Omental fat pad (tissue), 4 donors: ENCODE measurements at places on chromosomes 6 and 20.

DNA sequence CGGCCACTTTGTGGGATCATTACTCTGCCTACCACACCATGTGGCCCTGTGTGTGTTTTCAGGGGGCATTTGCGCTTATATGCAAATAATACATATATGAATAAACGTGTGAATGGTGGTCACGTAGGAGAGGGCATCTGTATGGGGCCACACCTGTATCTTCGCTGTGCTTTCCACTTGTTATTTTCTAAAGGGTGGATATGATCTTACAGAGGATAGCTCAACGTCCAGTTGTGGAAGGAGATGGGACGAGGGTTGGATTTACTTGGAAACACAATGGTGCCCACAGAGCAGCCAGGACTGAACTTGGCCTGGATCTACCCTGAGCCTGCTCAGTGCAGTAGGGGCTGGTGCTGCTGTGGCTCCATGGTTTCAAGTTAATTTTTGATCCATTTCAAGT is 93.3 kb downstream of the YTHDF1 start:
- no peak for DNase-seq

DNA sequence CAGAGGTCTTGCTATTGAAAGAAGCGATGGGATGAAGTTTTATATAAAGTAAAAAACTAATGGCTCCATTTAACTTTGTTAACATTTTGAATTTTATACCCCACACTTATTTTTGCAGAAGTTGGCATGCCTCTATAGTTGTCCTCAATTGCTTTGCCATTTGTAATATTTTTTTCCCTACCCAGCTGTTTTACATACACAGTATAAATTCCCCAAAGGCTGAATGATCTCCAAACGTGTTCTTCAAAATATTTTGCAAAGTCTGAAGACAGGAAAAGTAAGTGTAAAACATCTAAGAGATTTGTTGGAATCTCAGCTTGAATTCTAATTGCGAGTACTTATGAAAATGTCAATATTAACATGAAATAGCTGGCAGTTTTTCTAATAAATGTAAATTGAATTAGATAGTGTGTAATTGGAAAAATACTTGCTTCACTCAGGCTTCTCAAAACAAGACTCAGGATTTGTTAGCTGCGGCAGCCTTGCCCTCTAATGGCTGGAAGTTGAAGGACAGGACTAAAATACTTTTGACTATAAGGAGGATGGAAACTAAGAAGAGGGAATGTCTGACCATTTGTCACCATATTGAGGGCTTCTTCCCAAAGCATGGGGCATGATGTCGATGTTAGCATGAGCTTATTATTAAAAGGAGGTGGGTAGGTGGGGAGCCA is 226.8 kb downstream of the UST start:
- no peak for DNase-seq

GRCh38 chr6:43634702-43635303 is 837 bp upstream of the MAD2L1BP start:
- no peak for DNase-seq

DNA sequence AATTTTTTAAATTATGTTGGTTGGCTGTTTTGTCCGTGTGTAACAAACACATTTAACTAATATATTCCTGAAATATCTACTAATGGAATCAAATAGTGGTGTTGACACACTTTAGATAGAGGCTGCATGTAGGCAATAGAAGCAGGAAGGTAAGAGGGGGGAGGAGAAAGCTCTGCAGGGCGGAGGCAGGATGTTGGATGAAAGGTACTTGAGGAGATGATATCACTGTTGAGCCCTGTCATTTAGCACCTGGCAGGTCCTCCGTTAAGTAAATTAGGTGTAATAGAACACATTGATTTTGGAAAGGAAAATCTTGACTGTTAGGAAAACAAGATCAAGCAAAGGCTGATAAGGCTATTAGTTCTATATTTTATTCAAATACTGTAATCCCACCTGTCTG is 618.7 kb downstream of the PKHD1 start:
- no peak for DNase-seq

GRCh38 chr6:72861935-72862432 is 240.1 kb downstream of the KCNQ5 start:
- DNase-seq = no peak

DNA sequence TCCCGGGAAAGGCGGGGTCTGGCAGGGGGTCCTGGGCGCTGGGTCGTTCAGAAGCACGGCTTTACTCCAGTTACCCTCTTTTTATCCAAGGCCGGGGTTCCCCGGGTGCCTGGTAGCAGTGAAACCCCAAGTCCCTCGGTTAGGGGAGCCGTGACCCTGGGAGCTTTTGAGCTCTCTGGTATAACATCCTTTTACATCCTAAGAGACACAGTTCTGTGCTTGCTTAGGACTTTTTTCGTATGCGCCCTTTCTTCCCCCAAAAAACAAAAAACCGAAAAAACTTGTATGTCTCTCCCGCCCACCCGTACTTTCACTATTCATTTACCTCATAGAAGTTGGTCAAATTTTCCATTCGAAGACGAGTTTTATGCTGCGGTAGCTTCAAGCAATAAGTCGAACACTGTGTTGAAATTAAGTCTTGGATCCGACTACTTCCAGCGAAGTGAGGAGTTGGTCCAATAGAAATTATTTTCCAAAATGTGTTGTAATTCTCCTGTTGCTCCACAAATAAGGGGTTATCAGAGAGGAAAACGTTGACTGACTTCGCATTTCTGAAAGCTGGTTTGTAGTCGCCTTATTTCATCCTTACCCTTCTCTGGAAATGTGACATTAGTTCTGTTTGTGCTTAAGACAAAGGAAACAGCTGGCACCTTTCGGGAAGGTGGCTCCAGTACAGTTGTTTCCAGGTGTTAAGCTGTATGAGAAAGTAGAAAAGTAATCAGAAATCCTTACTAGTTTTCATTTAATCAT is 816 bp upstream of the MAN1A1 start:
- no peak for DNase-seq

DNA sequence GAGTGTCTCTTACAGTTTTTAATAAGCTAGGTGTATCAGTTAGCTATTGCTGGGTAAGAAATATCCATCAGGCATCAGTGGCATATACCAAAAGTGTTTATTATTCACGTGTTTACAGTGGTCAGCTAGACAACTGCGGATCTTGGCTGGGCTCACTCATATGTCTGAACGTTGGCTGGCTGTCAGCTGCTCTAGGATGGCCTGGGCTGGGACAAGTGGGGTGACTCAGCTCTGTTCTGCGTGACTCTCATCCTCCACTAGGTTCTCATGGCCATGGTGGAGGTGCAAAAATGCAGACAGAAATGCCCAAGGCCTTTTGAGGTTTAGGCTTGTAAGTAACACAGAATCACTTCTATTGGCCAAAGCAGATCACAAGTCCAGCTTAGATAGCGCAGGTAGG is 22.0 kb downstream of the ZNF341 start:
- DNase-seq = no peak

DNA sequence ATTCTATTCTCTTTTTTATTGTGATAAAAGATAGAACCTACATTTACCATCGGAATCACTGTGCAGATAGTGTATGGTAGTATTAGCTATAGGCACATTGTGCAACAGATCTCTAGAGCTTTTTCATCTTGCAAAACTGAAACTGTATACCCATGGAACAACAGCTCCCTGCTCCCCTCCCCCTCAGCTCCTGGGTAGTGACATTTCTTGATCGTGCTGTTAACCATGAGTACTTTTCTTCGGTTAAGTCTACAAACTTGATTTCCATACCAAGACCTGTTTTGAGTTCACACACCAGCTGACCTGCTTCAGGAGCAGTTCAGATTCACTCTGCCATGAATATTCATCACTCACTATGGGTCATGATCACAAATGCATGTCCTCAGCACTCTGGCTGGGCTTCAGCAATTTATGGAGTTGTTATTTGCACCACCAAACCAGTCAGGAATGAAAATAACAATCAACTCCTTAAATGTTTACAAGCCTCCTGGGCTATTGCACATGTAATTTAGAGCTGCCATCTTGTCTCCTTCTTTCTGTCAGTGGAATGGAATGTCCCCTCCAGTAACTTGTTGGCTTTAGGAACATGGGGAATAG is 32.8 kb downstream of the PRDM1 start:
- DNase-seq = no peak

DNA sequence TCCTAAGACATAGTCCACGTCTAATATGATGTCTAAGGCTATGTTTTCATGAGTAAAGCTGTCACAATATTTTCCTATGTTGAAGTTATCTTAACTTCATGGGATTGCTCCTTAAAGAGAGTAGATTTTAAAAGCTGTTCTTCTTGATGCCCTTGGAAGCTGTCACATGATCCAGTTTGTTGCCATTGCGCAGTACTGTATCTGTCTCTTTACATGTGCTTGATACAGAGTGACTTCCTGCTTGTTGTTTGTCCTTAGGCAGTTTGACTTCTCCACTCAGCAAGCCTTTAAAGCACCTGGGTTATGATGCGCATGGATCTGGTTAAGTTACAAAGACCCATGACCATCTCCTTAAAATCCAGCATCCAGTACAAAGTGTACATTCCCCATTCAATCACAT is 85.4 kb downstream of the CDYL start:
- no peak for DNase-seq

DNA sequence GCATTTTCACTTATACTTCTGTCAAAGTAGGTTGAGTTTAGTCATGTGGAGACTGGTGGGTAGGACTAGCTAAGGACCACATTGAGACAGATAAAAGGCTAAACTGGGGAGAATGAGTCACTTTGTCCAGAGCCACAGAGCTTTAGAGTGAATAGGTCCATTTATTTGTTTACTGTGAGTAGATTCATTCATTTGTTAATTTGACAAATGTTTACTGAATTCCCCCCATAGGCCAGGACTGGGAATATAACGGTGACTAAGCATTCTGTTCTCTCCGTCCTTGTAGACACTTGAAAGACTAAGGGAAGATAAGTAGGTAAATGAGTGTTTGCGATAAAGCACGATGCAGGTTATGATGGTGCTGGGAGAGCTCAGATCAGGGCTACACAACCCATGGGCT is 699.7 kb upstream of the ID4 start:
- DNase-seq = no peak

DNA sequence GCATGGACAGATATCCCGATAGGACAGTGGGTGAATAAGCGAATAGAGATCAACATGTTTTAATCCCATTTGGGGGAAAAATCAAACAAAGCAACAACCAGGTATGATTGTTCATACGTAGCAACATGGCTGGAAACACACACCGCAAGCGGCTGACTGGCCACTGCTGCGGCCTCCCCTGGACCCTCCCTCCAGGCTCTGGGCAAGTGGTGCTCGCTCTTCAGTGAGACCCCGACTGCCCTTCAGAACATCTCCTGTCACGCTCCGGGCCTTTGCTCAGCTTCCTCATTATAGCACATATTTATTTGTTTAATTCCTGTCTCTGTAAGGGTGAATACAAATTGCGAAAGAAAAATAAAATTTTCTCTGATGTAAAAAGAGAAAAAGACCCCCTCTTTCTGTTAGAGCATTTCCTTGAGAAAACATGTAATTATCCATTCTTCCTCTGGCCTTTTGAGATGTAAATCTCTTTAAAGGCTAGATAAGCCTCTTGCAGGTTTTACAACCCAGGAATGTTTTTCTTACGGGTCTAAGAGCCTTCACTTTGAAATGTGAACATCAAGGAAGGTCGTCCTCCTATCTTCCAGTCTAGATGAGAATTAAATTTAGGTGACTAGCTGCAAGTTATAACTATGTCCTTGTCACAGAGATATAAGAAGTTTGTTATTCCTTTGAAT is 11.0 kb upstream of the FAM210B start:
- no peak for DNase-seq

DNA sequence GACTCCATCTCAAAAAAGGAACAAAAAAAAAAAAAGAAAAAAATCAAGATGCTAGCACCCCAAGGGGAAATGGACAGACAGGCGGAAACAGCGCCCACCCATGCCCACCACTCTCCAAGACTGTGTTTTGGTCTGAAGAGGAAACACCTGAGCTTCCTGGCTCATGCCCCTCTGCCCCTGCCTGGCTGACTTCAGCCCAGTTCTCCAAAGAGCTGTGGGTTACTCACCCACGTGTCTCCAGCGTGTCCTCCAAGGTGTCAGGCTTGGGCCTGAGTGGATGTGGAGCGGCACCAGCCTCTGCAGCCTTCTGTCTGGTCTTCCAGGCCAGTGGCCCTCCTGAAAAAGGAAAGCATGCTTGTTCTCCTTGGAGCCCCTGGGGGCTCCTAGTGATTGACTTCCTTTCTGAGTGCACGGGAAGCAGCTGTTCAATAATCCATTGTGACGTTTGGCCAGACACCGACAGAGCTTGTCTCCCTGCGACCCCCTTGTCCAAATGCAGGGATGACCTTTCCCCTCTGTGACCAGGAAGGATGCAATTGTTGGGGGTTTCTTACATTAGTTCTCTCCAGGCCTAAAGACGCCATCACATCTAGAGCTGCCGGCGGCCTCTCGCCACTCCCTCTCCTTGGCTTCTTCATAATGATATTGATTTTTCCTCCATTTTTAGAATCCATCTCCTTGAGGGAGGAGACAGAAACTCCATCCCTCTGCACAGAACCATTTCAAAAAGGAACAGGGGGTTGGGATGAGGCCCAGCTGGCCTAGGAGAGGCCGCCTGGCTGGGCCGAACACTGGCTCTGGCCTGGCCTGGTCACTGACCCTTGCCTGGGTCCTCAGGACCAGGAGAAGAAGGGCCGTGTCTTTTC is 58.4 kb downstream of the ADNP start:
- DNase-seq = no peak

DNA sequence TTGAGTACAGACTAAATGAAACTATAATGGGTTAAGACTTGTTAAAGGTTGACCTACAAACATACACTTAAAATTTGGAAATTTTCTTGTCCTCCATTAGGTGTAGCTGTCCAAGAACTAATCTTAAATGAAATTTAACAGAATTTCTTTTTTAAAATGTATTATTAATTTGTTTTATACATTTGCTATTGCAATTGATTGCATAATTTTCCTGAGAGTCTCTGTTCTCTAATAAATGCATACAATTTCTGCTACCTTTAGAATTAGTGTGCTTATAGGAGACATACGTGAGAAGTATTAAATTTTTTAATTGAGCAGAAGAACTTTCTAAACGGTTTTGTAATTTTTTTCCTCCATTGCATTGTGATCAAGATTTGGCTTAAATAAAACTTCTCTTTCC is 1.5 kb downstream of the FAM135A start:
- no peak for DNase-seq

- no peak for DNase-seq
Measured at GRCh38 chr20:1083431-1084080, 34.8 kb upstream of the PSMF1 start.

- no peak for DNase-seq
Measured at GRCh38 chr6:228881-229651, 63.2 kb upstream of the DUSP22 start.

- peak; percentile 55 for DNase-seq
Measured at GRCh38 chr6:148464319-148465010, 121.8 kb downstream of the SASH1 start.

DNA sequence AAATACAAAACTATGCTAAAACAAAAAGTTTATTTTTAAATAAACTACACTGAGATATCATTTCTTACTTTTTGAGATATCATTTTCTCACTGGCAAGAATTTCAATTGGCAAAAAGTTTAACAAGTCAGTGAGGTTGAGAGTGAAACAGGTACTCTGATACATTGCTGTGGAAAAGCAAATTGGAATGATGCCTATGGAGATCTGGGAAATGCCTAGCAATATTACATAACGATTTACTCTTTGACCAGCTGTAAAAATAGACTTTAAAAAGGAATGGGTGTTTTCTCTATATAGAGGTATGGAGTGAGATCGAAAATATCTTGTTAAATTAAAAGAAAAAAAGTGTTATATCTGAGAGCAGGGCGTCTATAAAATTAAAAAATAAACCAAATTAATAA is 16.9 kb downstream of the CGAS start:
- no peak for DNase-seq

GRCh38 chr6:1620504-1621069 is 10.9 kb downstream of the FOXC1 start:
- DNase-seq = no peak
